Neural crest cell (in vitro differentiated cells): ENCODE measurements at places on chromosomes 11 and 22. TPM values are rescaled to one million over a fixed set of nuclear protein-coding genes. Genes with fewer than 3 reads are reported as not detected.

DNA sequence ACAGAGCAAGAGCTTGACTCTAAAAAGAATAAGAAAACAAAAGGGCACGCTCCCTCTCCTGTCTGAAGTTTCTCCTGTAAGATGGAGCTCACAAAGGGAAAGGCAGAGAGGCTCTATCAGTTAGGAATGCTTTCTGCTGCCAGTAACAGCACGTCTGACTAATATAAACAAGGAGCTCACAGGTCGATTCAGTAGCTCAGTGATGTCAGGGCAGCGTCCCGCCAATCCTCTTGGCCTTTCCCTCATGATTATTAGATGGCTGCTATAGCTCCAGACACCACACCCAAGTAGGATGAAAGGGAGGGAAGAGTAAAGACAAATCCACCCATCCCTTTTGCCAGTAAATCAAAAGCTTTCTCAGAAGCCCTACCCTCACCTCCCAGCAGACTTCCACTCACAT, 51.3 kb upstream of the HMGXB4 start:
- DNase-seq = no peak

GRCh38 chr22:30611197-30611596, 4.2 kb downstream of the TCN2 start:
- no peak for DNase-seq

- DNase-seq = no peak
Observed at GRCh38 chr22:42172773-42173172, 42.2 kb upstream of the CYP2D6 start.

DNA sequence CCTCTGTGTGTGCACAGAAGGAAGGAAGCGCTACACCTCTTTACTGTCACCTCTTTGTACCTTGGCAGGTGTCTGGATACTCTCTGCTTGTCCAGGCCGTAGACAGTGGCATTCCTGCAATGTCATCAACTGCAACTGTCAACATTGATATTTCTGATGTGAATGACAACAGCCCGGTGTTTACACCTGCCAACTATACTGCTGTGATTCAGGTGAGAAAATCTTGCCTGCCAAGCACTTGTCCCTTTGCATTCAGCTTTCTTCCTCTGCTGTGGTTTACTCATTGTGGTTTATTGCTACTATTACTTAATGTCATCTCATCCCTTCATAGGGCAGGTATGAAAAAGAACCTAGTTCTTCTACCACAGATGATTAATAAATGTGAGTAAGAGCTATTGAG, 131.9 kb upstream of the MTNR1B start:
- DNase-seq = no peak

The SLC16A8 gene
- 0.26 TPM in 1 of 2 replicates, not detected in the other for total RNA-seq
